SW480 (cell line): ENCODE measurements at places on chromosomes 1 and 21.

DNA sequence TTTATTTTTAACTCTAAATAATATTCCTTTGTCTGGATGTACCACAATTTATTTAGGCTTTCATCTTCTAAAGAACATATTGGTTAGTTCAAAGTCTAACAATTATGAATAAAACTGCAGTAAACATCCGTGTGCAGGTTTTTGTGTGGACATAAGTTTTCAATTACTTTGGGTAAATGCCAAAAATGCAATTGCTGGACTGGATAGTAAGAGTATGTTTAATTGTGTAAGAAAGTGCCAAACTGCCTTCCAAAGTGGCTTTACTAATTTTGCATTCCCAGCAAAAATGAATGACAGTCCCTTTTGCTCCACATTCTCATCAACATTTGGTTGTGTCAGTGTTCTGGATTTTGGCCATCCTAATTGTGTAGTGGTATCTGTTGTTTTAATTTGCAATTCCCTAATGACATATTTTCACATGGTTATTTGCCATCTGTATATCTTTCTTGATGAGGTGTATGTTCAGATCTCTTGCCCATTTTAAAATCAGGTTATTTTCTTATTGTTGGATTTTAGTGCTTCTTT, 113.8 kb downstream of the DPYD start:
- DNase-seq, result no peak

GRCh38 chr1:38613996-38614395, 245.6 kb downstream of the RRAGC start:
- no peak for DNase-seq

DNA sequence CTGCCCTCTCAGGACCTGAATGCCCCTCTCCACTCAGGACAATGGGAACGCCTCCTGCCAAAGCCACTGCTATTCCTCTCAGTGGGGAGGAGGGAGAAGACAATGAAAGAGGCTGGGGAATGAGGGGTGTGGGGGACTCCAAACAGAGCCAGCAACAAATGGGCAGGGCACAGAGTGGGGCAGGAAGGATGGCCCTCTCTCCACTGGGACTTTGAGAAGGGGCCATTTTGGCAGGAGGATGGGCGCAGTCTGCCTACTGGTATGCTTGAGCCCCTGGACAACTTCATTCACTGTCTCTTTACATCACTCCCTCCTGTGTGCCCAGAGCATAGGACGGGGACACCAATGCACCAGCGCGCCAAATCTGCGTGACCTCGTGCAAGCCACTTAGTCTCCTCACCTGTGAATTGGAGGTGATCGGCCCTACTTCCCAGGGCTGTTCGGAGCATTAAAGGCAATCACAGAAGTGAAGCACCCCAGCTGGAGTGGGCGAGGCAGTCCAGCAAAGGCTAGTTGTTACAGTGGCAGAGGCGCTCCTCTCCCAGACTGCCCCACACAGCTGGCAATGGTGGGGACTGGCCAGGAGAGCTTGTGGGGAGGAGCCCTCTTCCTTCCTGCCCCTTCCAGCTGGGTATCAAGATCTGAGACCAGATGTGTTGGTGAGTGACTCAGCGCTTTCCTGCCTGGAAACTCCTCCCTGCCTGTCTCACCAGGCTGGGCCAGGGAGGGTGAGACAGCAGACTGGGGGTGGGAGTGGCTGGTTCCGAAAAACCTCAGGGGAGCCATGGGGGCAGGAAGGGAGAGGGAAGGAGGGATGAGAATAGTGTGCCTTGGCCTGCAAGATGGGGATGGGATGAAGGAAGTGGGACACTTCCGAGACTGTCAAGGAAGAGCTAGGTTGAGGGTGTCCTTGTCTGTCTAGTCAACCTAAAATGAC, 22.4 kb upstream of the SYNC start:
- peak; percentile 83 for DNase-seq

DNA sequence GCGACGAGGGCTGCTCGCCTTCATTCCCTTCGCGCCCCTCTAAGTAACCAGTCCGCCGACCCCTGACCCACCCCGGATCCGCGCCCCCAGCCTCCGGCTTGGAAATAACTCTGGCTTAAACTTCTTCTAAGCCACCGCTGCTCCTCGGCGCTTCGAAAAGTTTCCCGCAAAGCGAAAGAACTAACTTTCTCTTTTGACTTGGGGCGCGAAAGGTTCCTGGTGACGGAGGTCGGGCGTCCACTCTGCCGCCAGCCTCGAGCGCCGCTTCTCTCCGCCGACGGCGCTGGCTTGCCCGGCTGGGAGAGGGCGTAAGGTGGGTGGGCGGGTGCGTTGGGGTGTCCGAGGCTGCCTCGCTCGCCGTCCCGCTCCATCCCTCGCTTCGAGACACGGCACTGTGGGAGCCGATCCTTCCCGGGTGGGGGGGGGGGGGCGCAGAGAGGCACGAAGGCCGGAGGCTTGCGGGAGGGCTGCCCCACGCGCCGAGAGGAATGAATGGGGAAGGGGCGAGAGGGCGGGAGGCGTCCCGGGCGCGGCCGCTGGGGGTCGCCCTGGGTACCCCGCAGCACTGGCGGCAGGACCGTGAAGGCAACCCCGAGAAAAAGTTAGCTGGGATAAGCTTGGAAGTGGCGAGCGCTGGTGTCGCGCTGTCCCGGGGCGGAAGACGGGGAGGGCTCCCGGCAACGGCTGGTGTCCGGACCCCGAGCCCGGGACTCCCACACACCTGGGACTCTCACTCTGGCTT, 569 bp downstream of the ATF3 start:
- peak; percentile 51 for DNase-seq

- no peak for DNase-seq
These were observed 38.2 kb upstream of the PKP1 start for GRCh38 chr1:201245082-201245481.

- no peak for DNase-seq
These were observed 444.9 kb upstream of the PKN2 start for GRCh38 chr1:88239205-88239604.

GRCh38 chr1:181100015-181100905, 11.8 kb downstream of the IER5 start:
- no peak for DNase-seq

- no peak for DNase-seq
These were observed 7.0 kb upstream of the RWDD3 start for GRCh38 chr1:95226781-95227660.

DNA sequence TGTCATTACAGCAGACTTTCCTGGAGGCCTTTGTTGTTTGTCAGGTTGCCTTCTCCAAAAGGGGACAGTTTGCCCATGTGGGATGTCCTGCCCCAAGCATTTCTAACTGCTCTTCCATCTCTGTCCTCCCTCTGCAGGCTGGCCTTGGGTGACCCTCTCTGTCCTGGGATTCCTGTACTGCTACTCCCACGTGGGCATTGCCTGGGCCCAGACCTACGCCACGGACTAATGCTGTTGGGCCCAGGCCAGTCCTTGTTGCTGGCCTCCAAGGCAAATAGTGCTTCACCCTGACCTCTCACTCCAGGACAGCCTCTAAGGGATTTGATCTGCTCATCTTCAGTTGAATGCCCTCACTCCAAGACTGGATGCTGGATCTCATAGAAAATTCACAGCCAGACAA, 345.4 kb downstream of the HHAT start:
- no peak for DNase-seq

- no peak for DNase-seq
These were observed 1.9 kb upstream of the ETV3 start for GRCh38 chr1:157140063-157140588.

DNA sequence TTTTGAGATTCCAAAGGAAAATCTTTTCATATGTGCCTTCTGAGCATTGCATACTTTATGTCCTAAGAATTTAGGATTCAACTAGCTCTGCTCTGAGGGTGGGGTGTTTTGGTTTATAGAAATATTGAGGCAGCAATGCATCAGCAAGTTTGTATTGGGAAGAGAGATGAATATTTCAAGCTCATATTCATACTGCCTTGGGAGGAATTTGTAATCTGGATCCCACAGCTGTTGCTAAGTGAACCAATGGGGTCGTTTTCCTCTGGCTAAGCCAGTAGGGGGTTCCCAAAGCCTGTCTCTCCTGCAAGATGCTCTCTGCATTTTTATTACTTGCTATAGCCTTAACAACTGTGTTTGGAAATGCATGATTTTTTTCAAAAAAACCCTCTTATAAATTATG, 130.6 kb downstream of the SNX7 start:
- no peak for DNase-seq

DNA sequence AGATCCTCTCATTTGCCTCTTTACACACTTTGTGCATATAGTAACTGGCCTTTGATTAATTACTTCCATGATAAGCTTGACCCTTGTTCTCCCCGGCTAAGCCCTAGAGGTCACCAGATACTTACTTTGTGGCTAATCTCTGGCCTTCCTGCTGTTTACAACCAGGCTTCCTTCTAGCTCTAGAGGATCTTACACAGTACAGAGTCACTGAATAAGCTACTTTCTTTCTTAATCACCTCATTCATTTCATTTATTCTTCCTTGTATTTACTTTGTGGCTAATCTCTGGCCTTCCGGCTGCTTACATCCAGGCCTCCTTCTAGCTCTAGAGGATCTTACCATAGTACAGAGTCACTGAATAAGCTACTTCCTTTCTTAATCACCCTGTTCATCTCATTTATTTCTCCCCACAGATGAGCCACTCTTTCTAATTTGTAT, 144.3 kb upstream of the C1orf21 start:
- no peak for DNase-seq

GRCh38 chr1:239616673-239617072, 230.3 kb downstream of the CHRM3 start:
- no peak for DNase-seq

GRCh38 chr21:36913247-36914169, 53.0 kb downstream of the HLCS start:
- no peak for DNase-seq

DNA sequence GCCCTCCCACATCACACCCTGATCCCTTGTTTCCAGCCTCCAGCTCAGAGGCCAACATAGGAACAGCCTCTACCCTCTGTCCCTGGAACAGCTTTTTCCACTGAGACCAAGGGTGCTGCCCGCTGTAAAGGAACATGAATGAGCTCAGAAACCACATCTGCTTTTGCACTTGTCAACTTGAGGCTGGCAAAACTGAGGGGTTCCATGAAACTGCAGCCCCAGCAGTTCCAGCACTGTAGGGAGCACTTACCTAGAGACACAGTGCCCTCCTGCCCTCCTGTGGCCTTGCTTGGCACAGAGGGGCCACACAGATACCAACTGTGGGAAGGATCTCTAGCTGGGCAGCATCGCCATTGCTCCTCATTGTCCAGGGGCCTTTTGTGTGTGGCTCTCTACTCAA, 51.7 kb downstream of the ITPKB start:
- DNase-seq, result peak; percentile 8

- no peak for DNase-seq
These were observed 7.5 kb downstream of the DISP3 start for GRCh38 chr1:11486231-11487009.

- no peak for DNase-seq
These were observed 983.4 kb upstream of the PRMT6 start for GRCh38 chr1:106072909-106073600.

DNA sequence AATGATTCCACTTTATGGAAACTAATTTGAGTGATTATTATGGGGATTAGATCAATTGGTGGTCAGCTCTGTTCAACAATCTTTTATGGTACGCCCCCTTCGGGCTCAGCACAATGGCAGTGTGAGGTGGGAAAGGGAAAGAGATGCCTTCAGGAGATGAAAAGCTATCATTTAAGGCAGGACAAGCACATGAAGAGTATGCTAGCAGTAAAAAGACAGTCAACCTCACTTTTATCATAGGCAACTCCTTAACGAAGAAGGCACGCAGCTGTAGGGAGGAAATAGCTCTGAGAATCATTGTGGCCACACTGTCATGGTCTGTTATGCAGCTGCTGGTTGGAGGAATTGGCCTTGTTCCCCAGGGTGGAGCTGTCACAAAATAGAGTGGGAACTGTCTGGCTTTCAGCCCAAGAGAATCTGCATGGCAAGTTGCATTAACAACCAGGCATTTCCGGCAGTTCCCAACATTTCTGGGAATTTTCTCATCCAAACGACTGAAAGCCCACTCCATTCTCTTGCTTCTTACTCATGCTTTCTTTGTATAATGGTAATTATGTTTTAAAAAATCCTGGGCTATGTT, 54.4 kb upstream of the BCL10 start:
- no peak for DNase-seq

GRCh38 chr1:24779689-24780464, 34.6 kb downstream of the CLIC4 start:
- no peak for DNase-seq

DNA sequence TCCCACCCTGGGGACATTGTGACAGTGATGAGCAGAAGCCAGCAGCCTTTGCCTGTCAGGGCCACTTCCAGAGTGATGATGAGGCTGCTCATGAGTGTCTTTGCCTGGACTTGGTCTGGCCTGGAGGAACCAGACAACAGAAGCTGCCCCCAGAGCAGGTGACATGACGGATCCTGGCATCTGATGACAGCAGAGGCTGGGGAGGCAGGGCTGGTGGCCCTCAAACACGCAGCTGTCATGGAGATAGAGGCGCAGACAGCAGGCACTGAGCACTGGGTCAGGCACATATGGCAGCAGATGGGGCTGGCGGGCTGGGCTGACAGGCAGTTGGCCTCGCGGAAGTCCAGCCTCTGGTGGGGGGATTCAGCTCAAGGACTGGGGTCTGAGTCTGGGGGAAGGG, 66.4 kb upstream of the STUM start:
- no peak for DNase-seq

DNA sequence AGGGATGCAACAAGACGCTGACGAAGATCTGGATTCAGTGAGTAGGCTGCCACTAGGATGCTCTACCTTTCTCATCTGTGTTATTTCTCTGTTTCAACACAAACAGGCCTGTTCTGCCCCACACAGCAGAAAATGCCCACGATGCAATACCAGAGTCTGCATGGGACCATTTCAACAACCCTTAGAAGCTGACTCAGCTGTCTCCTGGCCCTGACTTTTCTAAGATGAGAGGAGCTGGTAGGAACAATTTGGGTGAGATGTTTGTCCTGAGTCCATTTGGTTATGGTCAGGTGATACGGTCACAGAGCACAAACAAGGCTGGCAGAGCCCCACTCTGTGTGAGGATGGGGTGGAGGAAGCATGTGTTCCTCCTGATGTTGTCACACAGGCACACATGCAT, 11.5 kb upstream of the SLC2A1 start:
- no peak for DNase-seq

DNA sequence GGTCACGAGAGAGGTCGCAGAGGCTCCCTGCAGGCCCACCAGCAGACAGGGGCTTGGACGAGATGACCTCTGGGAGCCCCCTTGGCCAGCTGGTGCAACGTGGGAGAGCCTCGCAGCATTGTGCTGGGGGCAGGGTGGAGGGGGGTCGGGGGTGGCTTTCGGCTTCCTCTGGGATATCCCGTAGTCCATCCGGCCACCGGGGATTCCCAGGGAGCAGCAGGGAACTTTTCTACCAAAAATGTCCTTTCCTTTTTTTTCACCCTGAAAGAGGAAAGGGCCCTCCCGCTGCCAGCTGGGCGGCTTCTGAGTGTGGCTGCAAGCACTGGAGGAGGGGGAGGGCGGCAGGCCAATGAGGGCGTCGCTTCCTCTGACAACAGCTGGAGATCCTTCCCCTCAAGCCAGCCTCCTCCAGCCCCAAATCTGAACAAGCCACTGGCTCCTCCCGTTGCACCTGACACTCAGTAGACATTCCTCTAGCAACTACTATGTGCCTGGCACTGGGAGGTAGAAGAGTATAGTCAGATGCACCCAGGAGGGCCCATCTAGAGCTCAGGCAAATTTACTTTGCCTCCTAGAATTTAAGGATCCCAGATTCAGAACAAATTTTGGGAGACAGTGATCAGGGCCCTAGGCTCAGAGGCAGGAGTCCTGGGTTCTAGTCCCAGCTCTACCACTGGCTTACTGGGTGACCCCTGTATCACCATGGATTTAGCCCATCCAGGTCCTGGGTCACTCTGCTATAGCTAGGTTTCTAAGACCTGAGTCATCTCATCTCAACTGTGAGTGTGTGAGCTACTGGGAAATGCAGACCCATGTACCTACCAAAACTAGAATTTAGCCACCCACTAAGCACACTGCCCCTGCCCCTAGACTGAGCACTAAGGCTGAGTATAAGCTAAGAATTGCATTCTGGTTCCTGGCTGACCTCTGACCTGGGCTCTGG, 2.7 kb downstream of the MOB3C start:
- no peak for DNase-seq
